ENCODE measurements at places on chromosomes 13 and 19.

GRCh38 chr13:74171641-74172040, 37.4 kb upstream of the KLF12 start:
- no peak for DNase-seq

- DNase-seq = no peak
These were observed 5.3 kb downstream of the GZMM start for GRCh38 chr19:548886-549830.

- no peak for DNase-seq
These were observed 232.4 kb downstream of the LHFPL6 start for GRCh38 chr13:39370554-39370953.

DNA sequence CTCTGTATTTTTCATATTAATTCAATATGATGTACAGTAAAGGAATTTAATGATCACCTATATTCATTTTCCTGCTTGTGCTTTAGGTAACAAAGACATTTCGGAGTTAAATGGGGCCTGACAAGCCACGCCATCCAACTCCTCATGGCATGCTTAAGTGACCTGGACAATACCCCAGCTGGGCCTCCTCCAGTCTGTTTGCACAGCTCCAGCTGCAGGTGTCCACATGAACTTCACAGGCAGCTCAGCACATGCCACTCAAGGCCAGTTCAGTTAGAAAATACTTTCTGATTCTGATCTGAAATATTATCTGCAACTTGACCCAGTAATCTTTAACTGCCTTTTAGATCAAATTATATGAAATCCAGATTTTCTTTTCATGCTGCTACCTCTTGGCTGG, 89.6 kb upstream of the SLC15A1 start:
- DNase-seq = no peak

DNA sequence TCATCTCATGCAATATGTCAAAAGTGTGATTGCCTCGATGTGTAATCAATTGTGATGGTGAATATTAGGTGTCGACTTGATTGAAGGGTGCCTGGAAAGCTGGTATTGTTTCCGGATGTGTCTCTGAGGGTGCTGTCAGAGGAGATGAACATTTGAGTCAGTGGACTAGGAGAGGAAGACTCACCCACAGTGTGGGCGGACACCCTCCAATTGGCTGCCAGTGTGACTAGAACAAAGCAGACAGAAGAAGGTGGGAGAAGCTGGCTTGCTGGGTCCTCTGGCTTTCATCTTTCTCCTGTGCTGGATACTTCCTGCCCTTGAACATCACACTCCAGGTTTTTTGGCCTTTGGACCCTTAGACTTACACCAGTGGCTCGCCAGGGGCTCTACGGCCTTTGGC, 15.5 kb upstream of the CABP5 start:
- no peak for DNase-seq

- no peak for DNase-seq
These were observed 362.0 kb upstream of the SLITRK6 start for GRCh38 chr13:86161257-86161656.

GRCh38 chr13:112985803-112986408, 16.9 kb downstream of the MCF2L start:
- no peak for DNase-seq

- no peak for DNase-seq
These were observed 134.6 kb upstream of the ARGLU1 start for GRCh38 chr13:106702505-106702904.

- no peak for DNase-seq
These were observed 14.5 kb downstream of the SHISA2 start for GRCh38 chr13:26037302-26037701.

DNA sequence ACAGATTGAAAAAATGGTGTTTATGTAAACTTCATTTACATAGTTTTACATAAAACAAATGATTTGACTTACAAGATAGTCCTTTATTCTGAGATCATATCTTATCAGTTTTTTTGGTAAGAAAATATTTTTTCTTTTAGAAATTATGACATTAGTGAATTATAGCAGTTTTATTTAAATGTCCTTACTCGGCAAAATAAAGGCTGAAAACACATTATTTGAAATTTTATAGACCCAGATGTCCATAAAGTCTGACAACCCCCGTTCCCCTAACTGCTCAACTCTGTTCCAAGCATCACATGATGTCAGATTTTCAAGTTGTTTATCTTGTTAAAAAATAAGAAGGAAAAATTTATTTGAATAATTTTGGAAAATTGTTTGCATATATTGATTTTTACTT, 46.7 kb upstream of the RFC3 start:
- DNase-seq = no peak

GRCh38 chr13:22240716-22241115, 569.8 kb downstream of the FGF9 start:
- no peak for DNase-seq

- DNase-seq = no peak
These were observed at the start of gene TJP3 for GRCh38 chr19:3708207-3708931. TSS of gene TJP3 (plus strand) at chr19:3708384. CDS start at chr19:3728433, 20,049 bp downstream.

GRCh38 chr13:80012251-80012650, 328.7 kb downstream of the SPRY2 start:
- no peak for DNase-seq

- DNase-seq = no peak
These were observed 32.7 kb upstream of the ZNF254 start for GRCh38 chr19:24054044-24054935.

DNA sequence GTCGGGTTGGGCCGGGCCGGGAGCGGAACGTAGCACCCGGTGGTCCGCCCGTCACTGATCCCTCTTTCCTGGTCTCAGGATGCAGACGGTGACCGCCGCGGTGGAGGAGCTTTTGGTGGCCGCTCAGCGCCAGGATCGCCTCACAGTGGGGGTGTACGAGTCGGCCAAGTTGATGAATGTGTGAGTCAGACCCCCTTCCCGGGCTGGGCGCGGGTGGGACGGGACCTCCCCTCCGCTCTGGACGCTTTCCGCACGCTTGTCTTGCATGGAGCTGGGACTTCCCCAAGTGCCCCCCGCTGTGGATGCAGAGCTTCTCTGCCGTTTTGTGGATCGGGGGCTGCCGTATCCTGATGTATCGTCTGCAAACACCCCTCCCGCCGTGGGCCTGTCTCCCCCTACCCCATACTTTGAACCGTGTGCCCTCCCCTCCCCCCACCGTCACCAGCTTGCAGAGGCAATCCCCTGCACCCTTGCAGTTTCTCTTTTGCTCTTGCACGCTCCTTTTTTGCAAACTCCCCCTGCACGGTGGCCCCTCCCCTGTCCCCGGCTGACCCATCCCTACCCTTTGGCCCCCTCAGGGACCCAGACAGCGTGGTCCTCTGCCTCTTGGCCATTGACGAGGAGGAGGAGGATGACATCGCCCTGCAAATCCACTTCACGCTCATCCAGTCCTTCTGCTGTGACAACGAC, 669 bp downstream of the GADD45B start:
- DNase-seq = no peak

DNA sequence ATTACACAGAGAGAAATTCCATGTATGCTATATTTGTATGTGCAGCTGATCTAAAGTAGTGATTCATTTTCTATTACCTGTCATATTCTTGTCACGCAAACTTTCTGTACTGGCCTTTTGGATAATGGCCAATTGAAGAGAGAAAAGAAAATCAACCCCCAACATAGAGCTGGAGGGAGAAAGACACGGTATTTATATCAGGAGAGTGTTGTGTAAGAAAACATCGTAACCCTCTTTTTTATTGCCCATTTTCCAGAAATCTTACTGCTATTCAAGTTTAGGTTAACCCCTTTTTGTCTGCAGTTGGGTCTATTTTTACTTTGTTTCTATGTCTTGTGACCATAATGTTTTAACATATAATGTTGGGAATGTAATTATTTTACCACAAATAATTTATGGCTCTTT, 27.9 kb downstream of the DGKH start:
- DNase-seq = no peak

DNA sequence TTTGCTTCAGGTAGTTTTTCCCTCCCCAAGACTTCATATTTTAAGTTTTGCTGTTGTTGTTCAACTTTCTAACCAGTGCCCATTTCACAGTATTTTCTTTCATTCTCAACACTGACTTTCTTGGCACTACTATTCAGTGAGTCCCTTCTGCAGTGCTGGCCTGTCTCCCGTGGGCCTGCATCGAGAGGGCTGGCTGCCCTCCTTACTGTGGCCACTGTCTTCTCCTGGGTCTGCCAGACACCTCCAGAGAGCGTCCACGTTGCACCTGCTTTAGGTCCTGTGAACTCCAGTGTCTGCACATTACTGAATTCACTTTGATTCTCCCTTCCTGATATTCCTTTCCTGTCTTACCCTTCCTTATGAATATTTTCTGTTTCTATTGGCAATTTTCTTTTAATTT, 27.3 kb downstream of the COL4A1 start:
- no peak for DNase-seq

GRCh38 chr13:78743973-78744372, 85.0 kb upstream of the OBI1 start:
- no peak for DNase-seq

DNA sequence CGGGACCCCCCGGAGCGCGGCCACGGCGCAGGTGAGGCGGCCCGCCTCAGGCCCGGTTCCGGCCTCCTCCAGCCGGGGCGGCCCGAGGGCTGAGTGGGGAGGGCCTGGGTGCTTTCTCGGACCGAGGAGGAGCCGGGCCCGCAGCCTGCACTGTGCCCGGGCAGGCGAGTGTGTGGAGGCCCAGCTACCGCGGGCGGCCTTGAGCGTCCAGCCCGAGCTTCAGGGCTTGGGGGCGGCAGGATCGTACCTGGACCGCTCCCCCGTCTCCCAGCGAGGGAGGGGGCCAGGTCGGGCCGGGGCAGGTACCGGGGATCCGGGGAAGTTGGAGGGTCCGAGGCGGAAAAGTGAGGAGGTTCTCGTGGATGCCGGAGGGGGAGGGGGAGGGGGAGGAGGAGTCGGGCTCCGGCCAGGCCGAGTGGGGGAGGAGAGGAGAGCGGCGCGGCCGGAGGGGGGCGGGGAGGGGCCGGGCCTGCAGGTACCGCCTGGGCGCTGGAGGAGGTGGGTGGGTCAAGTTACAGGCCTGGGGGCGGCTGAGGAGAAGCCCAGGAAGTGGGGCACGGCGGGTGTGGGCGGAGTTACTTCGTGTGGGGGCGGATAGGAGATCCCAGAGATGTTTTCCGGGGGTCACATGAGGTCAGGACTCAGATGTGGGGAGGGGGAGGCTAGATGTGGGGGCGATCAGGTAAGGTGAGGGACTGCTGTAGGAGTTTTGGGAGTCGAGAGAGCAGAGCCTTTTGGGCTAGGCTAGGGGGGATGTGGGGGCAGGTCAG, 545 bp downstream of the NACC1 start:
- peak; percentile 25 for DNase-seq

DNA sequence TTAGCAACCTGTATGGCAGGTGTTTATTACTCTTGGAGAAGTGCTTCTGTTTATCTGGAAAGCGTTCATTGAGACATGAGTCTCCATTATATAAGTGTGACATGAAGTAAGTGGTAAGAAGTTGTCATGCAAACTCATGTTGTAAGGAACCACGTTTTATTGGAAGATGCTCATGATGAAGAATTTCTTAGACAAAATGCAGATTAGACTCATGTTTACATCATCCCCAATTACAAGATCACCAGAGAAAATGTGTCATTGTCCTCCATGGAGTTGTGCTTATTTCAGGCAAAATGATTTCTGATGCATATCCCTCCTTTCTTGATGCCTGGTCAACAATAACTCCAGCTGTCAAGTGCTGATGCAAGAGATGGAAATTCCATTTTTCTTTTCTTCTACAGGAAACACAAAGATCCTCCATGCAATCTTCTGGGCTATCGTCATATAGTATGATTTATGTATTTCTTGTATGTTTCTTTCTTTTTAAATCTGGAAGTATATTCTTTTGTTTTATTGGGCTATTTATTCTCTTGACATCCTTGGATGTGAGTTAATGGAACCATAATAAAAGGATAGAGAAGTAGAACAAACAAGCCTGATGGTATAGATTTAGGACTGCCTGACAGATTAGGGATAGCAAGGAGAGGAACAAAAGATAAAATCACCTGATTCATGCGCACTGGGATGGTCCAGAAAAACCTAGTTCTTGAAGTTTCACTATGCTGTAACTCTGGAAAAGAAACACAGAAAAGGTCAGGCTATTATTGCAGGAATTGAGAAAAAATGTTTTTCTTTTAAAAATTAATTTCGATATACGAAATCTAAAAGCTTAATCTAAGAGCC, 50.7 kb upstream of the DIAPH3 start:
- no peak for DNase-seq
